ENCODE measurements at places on chromosomes 13 and 19. TPM values are rescaled to one million over a fixed set of nuclear protein-coding genes. Genes with fewer than 3 reads are reported as not detected.

- no peak for DNase-seq
Observed at GRCh38 chr13:96769874-96770273, 224.4 kb downstream of the OXGR1 start.

DNA sequence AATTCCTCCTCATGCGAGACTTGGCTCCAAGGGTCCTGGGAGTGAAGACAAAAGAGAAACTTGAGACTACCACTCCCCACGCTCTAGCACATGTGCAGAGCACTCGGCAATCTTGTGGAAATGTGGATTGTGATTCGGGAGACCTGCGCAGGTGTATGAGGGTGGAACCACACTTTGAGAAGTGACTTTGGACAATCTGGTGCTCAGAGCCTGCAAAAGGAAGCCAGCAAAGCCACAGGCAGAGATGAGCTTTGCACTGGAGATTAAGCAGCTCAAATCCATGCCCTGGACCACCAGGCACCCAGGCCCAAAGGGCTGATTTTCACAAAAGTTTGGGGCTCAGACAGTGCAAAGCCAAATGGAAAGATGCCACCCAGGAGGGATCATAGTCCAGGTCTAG is 162.5 kb upstream of the TSHZ3 start:
- DNase-seq: peak; percentile 28

- DNase-seq: no peak
Observed at GRCh38 chr19:14161305-14161704, 24.9 kb upstream of the ASF1B start.

GRCh38 chr13:57748096-57748495 is 116.6 kb downstream of the PCDH17 start:
- no peak for DNase-seq

- no peak for DNase-seq
Observed at GRCh38 chr13:39210961-39211534, 172.8 kb downstream of the NHLRC3 start.

DNA sequence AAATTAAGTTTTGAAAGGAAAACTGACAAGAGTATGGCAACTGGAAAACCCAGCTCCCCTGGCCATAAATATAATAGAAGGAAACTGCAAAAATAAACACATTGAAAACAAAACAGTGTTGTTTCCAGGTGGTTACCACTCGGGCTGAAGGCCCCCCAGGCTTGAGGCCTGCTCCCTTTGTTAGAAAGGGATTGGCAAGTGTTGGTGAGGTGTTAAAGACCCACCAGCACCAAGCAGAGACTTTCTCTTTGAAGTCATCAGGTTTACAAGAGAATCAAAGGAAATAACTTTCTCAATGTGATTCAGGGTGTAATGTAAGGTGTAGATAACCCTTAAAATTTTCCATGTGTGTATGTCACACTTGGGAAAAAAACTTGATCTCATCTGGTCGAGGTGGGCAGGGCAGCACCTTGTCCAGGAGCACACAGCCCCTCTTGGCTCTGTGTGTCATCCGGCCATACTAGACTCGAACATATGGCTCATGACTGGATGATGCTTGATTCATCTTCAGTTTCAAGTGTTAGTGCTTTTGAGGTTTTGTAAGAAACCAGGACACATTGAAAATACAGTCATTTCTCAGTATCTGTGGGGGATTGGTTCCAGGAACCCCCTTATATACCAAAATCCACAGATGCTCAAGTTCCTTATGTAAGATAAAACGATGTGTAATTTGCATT is 7.8 kb downstream of the ACTN4 start:
- DNase-seq: no peak

DNA sequence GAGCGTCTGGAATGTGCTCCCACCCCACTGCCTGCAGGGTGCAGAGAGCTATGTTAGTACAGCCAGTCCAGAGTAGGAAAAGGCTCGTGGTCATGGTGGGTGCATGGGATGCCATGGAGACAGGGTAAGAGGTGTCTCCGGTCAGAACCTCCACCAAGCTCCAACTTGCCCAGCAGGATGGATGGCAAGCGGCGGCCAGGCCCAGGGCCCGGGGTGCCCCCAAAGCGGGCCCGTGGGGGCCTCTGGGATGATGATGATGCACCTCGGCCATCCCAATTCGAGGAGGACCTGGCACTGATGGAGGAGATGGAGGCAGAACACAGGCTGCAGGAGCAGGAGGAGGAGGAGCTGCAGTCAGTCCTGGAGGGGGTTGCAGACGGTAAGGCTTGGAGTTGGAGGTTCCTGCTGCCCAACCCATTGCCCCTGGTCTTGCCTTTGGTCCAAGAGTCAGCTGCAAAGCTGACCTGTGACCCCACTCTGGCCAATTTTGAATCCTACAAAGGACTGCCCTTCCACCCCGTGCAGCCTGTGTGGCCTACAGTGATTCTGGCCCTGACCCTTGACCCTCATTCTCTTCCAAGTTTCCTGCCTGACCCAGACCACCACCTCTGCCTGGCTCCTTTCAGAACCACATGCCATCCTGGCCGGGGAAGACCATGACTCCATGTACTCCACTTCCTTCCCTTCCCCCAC is 14.7 kb downstream of the POLD1 start:
- no peak for DNase-seq

- DNase-seq: no peak
Observed at GRCh38 chr19:28710278-28710677, 502.7 kb downstream of the UQCRFS1 start.

DNA sequence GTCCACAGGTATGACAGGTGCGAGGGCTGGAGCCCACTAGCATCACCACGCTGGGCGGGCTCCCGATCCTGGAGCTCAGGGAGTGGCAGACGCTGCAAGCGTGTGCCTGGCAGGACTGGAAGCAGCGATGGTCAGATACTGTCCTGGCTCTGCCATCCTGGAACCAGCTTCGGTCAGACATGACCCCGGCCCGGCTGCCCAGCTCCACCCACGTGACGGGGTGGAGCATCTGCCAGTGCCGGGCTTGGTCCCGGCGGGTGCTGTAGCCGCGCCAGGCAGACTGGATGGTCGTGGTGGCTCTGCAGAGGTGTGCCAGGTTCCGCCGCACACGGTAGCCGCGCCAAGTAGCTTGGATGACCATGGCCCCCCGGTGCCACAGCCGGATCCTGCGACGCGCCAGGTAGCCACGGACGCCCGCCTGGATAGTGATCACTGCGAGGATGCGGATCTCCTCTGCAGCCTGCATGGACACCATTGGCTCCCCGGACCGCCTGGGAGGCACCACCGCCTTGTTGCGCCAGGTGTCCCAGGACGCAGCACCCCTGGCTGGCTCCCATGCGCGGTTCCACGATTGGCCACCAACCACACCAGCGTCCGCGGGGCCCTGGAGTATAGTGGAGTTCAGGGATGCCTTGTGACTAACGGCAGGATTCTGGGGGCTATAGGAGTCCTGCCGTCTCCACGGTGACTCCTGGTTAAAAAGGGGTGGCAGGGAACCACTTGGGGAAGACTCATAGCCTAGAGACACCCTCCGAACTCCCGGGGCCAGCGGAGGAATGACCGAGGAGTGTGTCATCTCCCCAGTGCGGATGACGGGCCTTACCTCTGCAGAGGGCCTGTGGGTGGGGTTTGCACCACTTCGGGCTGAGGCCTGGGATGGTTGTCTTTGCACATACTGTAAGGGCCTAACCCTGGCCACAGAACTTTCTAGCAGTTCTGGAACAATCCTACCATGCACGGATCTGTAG is 16.5 kb downstream of the IQCN start:
- no peak for DNase-seq

- no peak for DNase-seq
Observed at GRCh38 chr13:104632736-104633135, 1566.5 kb upstream of the SLC10A2 start.

DNA sequence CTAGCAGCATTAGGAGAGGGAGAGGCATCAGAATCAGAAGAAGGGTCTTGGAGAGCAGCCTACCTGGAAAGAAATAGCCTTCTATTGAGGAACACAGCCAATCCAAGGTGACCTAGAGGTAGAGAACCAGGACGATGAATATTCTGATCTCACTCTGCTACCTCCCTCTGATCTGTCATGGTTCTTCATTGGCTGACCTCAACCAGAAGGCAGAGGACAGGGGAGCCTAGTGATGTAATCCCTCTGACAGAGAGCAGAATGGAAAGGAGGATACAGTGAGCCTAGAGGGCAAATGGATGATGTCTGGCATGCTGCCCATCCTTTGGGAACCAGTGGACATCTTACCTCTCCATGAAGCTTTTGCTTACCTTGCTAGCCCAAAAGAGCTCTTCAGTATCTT is 3.6 kb downstream of the ZNF507 start:
- no peak for DNase-seq

- DNase-seq: no peak
Observed at GRCh38 chr19:42619271-42619670, 24.5 kb upstream of the CEACAM8 start.

GRCh38 chr19:17001603-17002183 is 24.9 kb downstream of the CPAMD8 start:
- peak; percentile 50 for DNase-seq

- DNase-seq: no peak
Observed at GRCh38 chr13:19955873-19956559, 2.5 kb upstream of the ZMYM2 start.

- DNase-seq: peak; percentile 50
Observed at GRCh38 chr19:40445780-40446262, 1.7 kb upstream of the SERTAD3 start.

- DNase-seq: no peak
Observed at GRCh38 chr19:40392894-40393517, 3.0 kb upstream of the HIPK4 start.

- DNase-seq: no peak
Observed at GRCh38 chr13:62920159-62920558, 1504.5 kb upstream of the PCDH20 start.

DNA sequence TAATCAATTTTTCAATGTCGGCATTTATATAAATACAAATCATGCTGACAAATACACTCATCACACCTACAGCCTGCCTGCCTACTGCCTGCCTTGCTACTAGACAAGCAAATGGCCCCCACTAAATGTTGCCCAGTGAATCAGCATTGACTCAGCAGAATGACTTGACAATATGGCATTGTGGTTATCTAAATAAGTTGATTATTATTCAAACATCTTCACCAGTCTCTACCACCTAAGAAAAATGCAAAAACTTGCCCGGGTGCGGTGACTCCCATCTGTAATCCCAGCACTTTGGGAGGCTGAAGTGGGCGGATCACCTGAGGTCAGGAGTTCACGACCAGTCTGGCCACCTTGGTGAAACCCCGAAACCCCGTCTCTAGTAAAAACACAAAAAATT is 296.1 kb downstream of the PCDH9 start:
- DNase-seq: no peak

DNA sequence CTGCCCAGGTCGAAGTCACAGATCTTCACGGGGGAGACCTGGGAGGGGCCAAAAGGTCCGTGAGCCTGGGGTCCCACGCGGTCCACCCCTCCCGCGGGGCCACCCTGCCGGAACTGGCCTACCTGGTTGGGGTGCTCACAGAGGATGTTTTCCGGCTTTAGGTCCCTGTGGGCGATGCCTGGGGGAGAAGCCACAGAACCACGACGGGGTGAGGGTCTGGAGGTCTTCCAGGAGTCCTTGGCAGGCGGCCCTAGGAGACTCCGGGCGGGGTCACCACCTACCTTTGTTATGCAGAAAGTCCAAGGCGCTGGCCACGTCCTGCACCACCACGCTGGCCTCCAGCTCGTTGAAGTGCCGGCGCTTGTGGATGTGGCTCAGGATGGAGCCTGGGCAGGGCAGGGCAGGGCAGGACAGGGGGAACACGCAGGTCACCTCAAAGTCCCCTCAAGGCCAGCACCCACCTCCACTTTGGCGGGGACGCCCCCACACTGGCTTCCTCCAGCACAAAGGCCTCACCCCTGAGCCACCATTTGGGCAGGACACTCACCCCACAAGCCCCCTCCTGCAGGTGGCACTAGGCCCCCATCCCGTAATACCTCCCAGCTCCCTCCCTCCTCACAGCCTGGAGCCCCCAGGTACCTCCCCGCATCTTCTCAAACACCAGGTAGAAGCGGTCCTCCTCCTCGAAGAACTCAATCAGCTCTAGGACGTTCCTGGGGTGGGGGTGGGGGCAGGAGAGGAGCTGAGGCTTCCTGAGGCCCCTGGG is 8.4 kb downstream of the MKNK2 start:
- no peak for DNase-seq

DNA sequence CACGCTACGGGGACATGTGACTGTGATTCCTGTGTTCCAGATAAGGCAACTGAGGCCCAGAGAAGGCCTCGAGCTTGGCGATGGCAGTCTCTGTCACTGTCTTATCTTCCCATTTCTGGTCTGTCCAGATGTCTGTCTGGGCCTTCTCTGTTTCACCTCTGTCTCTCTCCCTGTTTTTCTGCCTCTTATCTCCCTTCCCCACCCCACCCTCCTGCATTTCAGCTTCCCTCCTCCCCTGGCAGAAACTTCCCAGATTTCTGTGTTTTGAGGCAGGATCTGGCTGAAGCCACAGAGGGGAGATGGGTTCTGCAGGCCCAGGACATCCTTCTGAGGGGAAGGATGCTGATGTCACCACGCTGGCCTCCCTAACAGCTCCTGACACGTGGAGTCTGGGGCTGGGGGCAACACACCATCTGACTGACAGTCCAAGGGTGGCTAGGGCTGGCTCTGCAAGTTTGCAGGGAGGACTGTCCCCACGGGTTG is 14.4 kb downstream of the PAK4 start:
- DNase-seq: no peak

DNA sequence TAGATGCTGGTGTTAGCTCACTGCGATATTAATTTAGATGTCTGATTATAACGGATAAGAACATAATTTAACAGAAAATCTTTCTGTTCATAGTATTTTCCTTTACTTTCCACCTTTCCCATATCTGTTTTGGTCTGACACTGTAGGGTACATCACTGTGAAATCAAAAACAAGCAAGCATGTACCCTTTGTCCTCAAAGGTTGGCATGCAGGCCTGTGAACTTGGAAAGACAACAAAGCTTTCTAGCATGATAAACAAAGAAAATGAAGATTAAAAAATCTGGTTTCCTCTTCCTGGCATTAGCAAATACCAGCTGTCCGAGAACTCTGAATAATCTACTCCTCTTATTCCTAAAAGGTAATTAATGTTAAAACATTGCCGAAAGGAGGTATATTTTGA is 31.6 kb downstream of the THSD1 start:
- no peak for DNase-seq

CERS4 gene
- 96.5 TPM for total RNA-seq

CCL25 gene
- not detected for total RNA-seq

SYNGR4 gene
- total RNA-seq: not detected

NPAS1 gene
- total RNA-seq: 9.0 TPM

METTL21C gene
- not detected for total RNA-seq

LRRC4B gene
- 11.5 TPM for total RNA-seq

CCNA1 gene
- 4.0 TPM for total RNA-seq

CLEC17A gene
- not detected for total RNA-seq

ZNF43 gene
- 50.0 TPM for total RNA-seq

All from H1 (cell line).